ENCODE measurements at places on chromosomes 13 and 19.

GRCh38 chr13:109719962-109720646 lies 66.3 kb downstream of the IRS2 start:
- DNase-seq = no peak

DNA sequence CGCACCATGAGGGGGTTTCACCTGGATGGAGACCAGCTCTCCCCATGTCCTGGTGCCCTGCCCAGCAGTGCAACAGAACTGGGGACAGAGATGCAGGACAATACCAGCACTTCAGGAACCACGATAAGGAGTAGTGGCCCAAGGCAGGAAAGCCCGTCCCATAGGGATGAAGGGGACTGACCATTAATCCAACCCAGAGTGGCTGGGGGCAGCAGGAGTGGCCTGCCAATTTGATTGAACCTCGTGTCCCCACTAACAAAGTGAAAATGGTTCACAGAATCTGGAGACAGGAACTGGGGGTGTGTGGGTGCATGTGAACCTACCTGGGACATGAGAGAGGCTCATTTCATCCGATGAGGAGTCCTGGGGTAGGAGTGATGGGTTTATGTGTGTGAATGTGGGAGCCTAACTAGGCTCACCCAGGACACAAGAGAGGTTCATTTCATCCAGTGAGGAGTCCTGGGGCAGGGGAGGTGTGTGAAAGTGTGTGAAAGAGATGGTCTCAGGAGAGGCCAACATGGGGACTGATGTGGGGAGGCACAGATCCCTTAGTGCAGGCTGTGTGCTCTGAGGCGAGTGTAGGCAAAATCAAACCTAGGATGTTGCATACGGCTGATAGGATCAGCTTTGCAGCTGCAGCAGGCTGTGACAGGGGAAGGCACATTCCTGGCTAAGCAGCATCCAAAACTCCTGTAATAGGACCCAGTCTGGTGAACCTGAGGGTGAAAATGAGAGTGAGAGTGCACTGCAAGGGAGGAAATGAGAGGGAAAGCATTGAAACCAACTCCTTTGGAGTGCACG lies 98.2 kb downstream of the ZNF429 start:
- DNase-seq = no peak

DNA sequence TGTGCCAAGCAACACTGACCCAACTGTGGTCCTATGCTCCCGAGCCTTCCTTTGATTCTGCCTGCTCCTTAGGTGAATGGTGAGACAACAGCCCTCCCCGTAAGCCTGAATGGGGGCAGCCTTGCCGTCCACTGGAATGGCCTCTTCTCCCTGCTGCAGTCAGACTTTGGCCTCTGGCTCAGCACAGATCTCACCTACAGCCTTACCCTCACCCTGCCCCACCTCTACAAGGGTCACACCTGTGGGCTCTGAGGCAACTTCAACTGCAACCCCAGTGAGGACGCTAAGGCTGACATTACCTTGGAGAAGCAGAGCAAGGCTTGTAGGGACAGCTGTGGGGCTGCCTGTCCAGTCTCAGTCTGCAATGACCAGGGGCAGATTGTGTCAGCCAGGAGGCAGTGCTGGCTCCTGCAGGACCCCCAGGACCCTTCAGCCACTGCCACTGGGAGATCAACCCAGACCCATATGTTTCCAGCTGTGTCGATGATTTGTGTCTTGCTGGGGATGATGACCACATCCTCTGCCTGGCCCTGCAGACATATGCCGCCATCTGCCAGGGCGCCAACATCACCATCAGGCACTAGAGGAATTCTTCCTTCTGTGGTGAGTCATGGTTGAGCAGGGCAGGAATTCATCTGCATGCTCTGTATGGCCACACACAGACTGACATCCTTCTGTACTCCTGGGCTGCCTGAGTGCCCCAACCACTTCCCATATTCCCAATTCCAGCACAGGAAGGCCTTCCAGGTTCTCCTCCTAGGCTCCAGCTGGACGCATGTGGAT lies 27.3 kb upstream of the FXYD3 start:
- DNase-seq = no peak

- DNase-seq = no peak
These were observed 95.2 kb downstream of the USP12 start for GRCh38 chr13:27076421-27076820.

- DNase-seq = no peak
These were observed 15.7 kb downstream of the STK11 start for GRCh38 chr19:1220976-1221903.

GRCh38 chr19:10555610-10555973 lies 10.2 kb downstream of the KRI1 start:
- DNase-seq = no peak

GRCh38 chr13:105914291-105915036 lies 621.0 kb downstream of the EFNB2 start:
- DNase-seq = no peak

- DNase-seq = no peak
These were observed 43.9 kb downstream of the ZNF506 start for GRCh38 chr19:19777692-19778091.

GRCh38 chr13:102638741-102639140 lies 42.0 kb downstream of the TPP2 start:
- no peak for DNase-seq

DNA sequence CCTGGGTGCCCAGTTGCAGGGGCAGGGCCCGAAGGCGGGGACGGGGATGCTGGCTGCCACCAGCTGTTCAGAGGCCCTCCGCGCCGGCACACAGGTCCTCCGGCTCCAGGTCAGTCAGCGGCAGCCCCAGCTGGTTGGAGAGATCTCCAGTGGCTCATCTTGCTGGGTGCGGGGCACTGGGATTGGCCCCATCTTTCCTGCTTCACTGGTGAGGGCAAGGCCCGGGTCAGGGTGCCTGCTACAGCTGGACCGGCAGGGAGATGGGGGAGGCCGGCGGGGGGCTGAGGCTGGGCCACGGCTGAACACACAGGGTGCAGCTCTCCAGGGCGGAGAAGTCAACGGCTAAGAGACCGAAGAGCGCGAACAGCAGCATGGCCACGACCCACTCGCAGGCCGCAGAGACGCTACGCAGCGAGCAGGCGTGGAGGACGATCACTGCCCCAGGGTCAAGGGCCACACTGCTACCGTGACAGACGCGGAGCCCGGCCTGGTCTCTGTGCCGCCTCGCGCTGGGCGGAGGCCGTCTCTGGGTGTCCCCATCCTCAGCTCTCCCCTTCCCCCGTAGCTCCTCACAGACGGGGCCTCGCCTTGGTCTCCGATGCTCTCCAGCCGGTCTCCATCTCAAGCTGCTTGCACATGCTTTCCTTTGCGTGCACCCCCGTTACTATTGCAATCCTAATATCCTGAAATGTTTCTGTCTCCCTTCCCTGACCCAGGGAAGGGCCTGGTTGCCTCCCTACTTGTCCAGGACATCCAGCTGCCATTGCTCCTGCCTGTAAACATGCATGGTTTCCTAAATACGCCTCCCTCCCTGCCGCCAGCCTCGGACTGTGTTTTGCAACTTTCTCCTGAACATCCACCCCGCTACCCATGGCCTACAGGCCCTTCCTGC lies 12.3 kb downstream of the TMEM150B start:
- no peak for DNase-seq

DNA sequence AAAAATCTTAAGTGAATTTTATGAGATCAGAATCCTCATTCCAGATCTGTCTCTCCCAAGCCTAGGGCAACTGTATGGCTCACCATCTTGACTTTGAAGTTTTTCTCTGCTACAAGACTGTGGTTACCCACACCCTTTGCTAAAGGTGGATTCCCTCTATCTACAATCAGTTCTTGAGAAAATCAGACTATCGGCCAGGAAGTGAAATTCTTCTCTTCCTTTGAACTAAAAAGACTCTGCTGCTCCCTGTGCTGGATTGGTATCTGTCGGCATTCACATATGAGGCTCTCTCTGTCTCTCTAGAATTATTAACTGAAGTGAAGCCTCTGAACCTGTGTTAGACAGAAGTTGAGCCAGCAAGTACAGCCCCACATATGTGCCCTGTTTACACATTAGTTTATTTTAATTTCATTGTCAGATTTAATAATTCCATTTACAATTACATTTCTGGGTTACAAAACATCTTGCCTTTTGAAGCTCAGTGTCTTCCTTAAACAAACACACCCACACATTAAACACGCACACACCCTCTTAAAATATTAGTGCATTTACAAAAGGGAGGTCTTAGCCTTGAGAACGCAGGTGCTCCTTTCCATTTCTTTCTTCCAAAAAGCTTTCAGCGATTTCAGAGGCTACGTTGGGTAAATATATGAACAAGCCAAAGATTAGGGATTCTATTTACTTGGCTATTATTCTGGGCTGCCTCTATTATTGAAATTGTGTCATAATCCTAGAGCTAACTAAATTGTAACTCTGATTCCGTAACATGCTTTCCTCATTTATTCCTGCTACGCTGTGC lies 145.7 kb downstream of the MIPEP start:
- no peak for DNase-seq

- DNase-seq = no peak
These were observed 513.1 kb downstream of the SLITRK6 start for GRCh38 chr13:85286081-85286480.

- peak; percentile 48 for DNase-seq
These were observed at the start of gene ISYNA1 for GRCh38 chr19:18437491-18438330. Gene ISYNA1 (minus strand): TSS chr19:18438133. CDS start chr19:18437979, 154 bp downstream.

GRCh38 chr19:38266981-38267597 lies 2.7 kb downstream of the SPINT2 start:
- DNase-seq = no peak

- DNase-seq = no peak
These were observed 138.0 kb upstream of the IRS2 start for GRCh38 chr13:109924376-109924775.

GRCh38 chr13:51935326-51936171 lies 73.8 kb downstream of the CCDC70 start:
- DNase-seq = no peak

DNA sequence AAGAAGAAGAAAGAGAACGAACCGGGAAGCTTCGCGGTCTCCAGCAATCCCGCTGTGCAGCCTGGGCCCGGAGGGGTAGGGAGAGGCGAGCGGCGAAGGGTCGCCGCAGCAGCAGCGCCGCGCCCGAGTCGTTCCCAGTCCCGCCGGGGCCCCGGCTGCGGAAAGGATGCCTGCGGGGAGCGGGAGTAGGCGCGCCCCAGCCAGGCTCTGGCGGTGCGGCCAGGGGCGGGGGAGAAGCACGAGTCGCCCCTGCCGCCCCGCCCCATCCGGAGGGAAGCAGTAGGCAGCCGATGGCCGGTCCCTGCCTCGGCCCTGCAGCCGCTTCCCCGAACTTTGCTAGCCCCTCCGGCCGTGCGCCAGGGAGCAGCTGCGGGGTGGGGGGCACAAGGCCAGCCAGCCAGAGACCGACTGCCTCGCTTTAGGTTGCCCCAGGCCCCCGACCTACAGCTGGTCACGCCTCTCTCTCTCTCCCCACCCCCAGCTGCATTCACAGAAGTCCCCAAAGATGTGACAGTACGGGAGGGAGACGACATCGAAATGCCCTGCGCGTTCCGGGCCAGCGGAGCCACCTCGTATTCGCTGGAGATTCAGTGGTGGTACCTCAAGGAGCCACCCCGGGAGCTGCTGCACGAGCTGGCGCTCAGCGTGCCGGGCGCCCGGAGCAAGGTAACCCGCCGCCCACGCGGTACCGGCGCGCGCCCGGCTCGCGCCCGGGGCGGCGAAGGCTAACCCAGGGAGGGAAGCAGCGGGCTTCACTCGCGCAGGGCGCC lies 1.1 kb downstream of the VSTM2B start:
- no peak for DNase-seq

DNA sequence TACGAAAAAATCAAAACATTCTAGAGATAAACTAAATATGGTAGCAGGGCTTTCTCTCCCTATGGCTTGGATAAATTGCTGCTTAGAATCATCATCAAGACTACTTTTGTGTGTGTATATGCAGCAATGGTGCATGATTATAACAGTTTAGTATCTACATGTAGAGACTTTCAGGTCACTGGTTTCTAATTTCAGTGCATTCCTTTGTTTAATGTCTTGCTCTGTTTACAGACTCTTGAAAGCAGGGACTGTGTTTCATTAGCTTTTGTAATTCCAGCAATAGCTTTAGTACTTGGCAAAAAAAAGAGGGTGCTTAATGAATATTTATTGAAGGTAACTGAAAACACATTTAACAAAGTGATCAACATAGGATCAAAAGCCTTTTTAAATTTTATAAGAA lies 420.7 kb downstream of the PCDH9 start:
- DNase-seq = no peak

DNA sequence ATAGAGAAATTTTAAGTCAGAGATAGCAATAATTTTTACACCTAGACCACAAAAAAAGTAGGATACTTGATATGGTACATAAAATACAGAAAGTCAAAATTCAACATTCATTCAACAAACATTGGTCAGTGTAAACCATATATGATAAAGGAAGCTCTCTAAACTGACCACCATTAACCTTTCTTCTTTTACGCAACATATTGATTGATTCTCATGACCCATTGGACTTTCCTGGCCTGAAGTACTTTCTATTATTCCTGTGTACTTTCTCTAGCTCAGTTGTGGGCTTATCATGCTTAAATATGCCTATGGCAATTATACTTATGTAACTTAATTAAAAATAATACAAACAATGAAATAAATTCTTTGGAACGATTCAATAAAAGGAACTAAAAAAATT lies 10.7 kb downstream of the PIBF1 start:
- DNase-seq = no peak

DNA sequence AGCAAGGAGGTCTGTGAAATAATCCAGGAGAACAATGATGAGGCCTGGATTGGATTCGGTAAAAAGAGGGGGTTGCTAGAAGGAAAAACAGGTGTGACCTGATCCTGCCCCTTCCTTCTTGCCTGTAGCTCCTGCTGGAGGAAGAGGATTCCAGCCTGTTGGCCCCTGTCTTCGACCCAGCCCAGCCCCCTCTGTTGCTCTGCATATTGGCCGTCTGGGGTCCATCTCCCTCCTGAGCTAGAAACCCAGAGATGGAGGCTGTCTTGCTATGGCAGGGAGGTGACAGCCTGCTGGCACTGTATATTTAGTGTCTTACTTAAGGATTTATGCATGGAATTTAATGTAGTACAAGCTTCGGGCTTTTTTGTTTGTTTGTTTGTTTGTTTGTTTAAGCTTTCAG lies 6.6 kb downstream of the DMRTC2 start:
- no peak for DNase-seq

DNA sequence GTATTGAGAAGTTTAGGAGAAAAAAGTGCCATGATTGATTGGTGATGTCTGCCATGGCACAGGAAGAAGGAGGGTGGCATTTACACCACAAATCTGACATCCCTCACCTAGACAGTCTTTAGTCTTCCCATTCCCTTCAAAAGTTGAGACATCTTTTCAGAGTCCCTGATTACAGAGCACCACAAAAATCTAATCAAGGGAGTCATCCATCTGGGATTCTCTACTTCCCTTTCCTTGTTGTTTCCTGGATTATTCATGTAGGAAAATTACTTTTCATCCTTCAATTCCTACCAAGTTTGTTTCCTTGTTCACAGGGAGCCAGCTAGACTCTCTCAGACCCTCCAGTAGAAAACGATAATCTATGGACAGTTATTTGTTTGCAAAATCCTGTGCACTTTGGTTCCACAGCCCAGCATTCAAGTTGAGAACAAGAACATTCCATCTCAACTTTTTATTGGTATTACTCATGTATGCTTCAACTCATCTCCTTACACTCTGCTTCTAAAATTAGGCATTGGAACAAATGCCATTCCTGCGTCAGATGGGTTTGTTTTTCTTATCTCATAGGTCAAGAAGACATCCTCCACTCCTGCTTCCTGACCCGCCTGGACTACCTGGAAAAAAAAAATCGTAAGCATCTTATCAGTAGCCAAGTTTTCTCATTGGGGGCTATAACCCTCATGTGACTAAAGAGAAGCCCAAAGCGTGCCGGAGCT lies 259.9 kb downstream of the FOXO1 start:
- no peak for DNase-seq

GRCh38 chr13:100363285-100363711 lies 225.3 kb downstream of the GGACT start:
- DNase-seq = no peak
